NCI-H187 treated with DMSO at 0.1 percent for 48 hours (cell line): ENCODE measurements at places on chromosomes 6 and 20.

- no peak for DNase-seq
These were observed 174.1 kb downstream of the BMP7 start for GRCh38 chr20:57092112-57092899.

DNA sequence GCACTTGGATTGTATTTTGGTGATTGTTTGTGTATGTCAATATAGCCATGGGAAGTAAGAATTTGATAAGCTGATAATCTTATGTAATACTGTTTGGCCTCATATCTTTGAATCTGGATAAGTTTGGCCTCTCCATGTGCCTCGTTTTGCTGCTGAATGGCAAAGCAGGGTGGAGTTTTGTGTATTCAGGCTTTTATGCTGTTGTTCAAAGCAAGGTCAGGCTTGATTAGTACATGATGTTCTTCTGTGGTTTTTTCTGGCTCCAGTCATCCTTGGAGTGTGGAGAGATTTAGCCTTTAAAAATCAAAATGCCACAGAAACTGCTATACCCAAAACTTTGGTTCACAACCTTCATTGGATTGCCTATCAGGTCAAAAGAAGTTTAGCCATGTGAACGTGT, 728.9 kb upstream of the GJE1 start:
- no peak for DNase-seq

DNA sequence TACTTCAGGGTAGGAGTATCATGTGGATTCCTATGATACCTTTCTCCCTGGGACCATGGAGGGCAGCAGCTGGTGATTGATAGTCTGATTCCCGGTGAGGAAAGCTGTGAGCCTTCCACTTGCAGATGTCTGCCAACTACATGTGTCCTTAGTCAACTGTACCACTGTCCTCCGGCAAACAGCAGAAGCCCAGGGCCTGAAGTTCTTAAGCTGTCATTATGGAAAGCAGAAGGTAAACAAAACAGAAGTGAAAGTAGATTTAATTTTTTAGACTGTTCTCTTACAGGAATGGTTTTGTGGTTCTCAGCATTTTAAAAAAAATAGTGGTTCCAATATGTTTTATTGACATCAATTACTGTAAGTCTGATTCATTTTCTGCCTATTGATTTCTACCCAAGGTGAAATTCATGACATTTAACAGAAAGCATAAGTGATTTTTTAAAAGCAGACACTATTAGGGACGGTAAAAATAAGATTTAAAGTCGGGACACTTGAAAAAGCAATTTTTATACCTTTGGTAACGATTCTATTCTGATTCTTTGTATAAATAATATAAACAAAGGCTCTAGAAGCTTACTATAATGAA, 36.6 kb downstream of the PTPN1 start:
- no peak for DNase-seq

DNA sequence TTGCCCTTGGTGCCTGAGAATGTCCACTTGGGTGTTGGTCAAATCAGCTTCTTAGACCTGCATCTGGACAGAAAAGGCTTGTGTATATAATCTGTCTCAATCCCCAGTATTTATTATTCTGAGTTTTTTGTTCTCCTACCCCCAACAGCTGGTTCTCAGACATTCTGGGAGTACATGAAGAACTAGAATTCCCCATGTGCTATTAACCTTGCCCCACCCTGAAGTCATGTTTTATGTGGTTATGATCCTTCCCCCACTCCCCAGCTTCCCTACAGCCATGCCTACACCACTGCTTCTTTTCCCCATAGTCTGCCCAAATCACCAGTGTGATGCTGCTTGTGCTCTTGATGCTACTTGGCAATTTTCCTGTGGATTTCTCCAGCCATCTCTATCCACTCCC, 157.0 kb downstream of the ADAT2 start:
- no peak for DNase-seq

DNA sequence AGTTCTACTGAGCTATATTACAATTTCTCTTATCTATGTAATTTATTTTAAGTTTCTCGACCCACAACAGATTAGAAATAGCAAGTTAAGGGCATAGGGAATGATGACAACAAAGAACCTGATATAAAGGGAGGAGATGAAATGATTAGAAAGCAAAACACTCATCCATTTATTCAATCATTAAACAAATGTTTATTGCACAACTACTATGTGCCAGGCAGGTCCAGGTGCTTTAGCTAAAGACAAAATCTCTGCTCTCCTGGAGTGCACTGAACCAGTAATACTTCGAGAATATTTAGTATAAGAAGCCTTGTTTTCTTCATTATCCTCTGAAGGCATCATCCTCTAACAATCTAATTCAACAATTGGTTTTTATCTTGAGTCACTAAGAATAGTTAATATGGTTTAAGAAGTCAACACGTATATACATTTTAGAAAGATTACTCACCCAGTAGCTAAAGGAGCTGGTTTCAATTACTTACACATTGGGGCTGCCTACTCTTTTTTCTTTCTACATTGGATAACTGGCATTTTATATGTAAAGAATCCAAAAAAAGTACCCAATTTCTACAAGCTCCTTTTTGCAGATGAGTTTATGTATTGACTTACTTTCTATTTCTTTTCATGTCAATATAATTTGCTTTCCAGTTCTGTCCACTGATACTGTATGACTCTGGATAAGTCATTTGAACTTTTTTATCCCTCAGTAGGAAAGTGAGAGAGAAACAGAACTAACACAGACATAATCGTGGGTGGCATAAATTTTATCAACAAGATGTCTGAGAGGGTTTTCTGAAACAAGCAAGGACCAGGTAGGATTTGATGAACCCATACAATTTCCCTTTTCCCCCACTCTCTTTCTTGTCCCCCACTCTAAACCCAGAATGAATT, 312.6 kb downstream of the CLIC5 start:
- DNase-seq = no peak

DNA sequence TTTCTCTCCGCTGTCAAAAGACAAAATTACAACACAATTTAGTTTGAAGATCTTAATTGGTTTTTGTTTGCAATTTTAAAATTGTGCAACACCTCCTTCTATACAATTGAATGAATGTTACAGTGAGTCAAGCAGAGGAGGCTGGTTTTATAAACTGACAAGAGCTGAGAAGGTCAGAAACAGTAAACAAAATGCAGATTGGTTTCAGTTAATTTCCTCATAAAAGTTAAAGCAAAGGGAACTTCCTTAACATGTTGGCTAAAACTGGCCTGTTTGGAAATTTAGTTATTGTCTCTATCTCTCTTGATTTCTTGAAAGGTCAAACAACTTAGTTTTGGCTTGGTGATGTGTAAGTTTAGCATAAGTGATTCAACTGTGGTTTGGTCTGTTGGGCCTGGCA, 22.2 kb downstream of the KHDC1L start:
- no peak for DNase-seq

DNA sequence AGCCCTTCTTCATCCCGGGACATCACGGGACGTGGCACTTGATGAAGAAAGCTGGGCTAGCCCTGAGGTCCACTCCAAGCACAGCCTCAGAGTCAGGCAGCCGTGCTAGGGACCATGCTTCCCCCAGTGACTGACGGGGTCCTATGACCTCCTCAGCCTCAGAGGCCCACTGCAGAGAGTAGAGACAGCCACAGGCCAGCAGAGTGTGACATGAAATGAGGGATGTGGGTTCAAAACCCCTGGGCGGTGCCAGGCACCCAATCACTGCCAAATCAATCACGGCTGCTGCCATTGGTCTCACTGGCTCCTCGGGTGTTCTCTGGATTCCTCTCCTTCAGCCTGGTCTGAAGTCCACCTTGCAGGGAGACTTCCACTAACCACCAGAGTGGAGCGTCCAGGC, 197.7 kb upstream of the CDH4 start:
- no peak for DNase-seq

DNA sequence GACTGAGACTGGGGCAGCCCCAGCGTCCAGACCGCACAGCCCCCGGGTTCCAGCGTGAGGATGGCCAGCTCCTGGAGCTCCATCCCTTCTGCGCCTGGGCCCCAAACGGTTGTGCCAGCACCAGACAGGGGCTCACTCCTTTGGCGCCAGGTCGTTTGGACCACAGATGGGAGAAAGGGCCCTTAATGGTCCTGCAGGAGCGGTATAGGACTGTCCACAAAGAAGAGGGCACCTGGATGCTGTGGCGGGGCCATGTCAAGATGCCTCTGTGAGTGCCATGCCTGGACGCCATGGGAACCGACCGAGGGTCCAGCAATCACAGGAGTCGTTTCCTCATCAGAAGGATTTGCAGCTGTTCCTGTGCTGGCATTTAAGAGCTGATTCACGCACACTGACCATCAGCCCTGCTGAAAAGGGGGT, 82.7 kb downstream of the DLL1 start:
- DNase-seq = no peak

DNA sequence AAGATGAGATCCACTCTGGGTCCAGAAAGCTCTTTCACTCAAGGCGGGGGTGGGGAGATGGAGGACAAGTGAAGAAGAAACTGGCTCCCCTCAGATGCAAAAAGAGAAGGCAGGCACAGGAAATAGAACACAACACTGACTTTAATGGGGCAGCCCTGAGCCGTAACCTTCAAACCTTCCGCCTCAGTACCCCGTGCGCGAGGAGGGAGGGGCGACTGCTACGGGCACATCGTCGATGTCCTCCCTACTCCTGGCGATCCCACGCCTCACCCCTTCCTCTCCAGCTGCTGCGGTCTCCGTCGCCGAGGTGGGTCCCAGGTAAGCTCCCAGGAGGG, 3.9 kb downstream of the SPEF1 start:
- no peak for DNase-seq

DNA sequence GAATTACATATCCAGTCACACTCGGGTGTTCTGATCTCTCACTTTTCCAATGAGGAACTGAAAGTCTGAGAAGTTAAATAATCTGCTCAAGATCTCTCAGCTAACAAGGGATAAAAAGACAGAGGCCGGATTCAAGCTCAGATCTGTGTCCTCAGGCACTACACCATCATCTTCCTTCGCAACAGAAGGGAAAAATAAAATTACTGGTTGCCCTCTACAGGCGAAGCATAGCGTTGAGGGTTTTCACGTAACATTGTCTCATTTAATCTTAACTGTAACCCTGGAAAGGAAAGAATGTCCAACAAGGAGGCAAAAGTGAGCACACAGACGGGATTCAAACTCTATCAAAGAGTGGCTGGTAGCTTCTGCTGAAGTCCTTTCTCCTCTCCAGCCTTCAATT, 67.8 kb upstream of the ANKEF1 start:
- DNase-seq = no peak

- no peak for DNase-seq
These were observed 53.5 kb downstream of the RCAN2 start for GRCh38 chr6:46437671-46438221.
